ENCODE measurements at places on chromosomes 7 and 10. TPM values are rescaled to one million over a fixed set of nuclear protein-coding genes. Genes with fewer than 3 reads are reported as not detected.

COL1A2 gene
- total RNA-seq: 0.23 TPM

ENTPD1 gene
- total RNA-seq: 9.7 TPM

UFSP1 gene
- 3.0 TPM for total RNA-seq

TRIM50 gene
- total RNA-seq: not detected

RAPGEF5 gene
- total RNA-seq: 0.80 TPM

OR6B1 gene
- total RNA-seq: not detected

Data from activated CD8-positive, alpha-beta memory T cell treated with anti-CD3 and anti-CD28 coated beads for 36 hours (primary cell).